ENCODE measurements at places on chromosomes 11 and 22.

GRCh38 chr11:66310324-66310723 is 6.5 kb downstream of the CD248 start:
- no peak for DNase-seq

DNA sequence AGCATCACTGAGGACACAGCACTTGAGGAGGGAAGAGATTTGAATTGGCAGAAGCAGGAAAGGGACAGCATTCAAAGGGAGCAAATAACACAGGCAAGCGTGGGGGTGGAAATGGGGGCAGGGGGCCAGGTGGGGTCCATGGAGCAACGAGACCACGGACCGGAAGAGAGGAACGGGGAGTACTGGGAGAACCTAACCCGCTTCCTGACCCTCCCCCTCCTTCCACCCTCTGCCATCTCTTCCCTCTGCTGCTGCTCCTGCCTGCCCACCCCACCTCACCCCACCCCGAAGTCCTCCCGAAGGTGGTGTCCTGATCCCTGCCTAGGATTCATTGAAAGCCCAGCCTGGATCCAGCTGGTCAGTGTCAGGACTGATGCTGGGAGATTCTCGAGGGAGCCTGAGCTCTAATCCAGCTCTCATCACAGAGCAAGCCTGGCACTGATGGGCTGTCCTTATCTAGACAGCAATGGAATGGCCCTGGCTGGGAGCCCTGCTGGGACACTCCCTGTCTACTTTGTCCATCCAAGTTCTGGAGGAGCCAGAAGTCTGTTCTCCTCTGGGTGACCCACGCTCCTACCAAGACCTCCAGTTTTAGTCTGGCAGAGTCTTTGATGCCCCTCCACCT is 105.0 kb downstream of the TRIM29 start:
- DNase-seq, result no peak

- DNase-seq, result no peak
Measured at GRCh38 chr11:45209000-45209879, 62.8 kb downstream of the PRDM11 start.

- DNase-seq, result no peak
Measured at GRCh38 chr11:48096588-48097525, 116.5 kb downstream of the PTPRJ start.

DNA sequence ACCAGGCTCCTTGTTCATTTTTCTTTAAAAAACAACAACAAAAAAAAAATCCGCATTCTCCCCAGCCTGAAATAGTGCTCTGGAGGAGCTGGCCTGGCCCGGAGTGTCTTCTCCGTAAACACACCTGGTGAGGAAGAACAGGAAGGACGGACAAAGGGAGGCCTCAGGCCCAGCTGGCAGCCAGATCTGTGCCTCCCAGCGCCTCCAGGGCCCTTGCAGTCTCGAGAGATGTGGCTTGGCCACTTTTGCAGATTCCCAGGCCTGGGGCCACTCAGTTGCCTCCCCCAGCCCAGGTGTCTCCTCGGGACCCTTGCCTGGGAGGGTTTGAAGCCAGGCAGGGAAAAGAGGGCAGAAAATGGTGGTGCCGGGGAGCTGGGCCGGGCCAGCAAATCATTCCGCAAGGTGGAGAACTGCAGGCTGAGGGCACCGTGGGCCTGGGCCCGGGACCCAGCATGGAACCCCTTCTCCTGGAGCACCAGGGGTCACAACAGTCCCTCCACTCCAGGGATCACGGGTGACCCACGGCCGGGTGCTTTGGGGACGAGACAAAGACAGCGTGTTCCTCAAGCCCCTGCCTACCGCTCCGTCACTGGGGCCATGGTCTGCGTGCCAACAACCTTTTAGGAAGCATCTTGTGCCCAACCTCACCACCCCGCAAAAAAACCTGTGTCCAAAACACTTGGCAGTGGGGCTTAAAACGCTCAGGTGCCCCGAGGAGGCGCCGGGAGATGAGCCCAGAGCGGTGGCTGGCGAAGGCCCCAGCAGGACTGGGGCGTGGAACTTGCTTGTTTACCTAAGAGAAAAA is 67.1 kb upstream of the WNT7B start:
- no peak for DNase-seq

DNA sequence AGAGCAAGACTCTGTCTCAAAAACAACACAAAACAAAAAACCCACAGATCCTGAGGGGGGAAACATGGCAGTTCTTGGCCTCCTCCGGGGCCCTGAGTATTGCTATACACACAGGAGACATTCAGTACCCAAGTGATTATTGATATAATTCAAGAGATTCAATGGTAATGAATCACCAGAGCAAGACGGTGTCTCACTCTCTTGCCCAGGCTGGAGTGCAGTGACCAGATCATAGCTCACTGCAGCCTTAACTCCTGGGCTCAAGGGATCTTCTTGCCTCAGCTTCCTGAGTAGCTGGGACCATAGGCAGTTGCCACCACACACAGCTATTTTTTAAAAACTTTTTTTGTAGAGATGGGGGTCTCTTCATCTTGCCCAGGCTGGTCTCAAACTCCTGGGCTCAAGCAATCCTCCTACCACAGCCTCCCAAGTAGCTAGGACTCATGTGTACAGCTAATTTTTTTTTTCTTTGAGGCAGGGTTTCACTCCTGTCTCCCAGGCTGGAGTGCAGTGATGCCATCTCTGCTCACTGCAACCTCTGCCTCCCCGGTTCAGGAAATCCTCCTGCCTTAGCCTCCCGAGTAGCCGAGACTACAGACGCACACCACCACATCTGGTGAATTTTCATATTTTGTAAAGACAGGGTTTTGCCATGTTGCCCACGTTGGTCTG is 21.8 kb upstream of the PIK3C2A start:
- DNase-seq, result no peak

GRCh38 chr22:46070803-46071450 is 79.4 kb upstream of the PPARA start:
- DNase-seq, result peak; percentile 93

- no peak for DNase-seq
Measured at GRCh38 chr11:130508913-130509312, 60.5 kb downstream of the ADAMTS15 start.

DNA sequence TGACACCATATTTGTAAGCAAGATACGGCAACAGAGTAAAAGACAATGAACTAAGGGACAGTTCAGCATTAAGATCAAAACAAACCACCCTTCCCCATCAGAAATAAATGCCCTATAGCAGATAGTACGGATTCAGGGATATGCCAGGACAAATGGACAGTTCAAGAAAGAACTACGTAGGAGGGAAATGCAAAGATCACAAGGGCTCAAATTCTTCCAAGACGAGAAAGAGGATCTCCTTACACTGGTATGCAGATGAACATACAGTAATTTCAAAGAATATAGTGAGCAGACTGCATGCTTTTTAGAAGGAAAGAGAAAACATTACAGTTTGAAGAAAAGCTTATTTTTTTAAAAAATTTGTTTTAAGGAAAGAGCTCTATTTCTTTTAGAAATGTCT is 124.7 kb upstream of the APOA1 start:
- no peak for DNase-seq

GRCh38 chr11:95154514-95154913 is 64.9 kb downstream of the ENDOD1 start:
- DNase-seq, result peak; percentile 13

DNA sequence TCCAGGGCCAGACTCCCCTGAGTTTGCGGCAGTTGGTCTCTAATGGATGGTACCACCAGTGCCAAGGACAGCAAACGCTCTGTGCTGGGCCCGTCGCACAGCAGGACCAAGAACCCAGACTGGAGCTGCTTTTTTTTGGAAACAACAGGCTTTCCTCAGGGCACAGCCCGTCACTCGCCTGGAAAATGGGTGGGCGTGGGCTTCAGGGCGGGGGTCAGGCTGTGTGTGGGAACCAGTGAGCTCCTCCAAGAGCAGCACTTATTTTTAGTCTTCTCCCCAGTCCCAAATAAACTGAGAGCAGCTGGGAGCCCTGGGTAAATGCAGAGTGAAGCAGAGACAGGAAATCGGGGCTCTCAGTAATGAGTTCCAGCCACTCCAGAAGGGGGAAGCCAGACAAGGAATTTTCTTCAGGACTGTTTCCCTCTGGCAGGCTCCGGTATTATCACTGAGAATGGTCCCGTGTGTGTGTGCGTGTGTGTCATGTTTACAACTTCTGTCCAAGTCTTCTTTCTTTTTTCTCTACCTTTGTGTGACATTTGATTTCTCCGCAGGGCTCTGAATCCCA is 63.0 kb downstream of the PPFIBP2 start:
- DNase-seq, result no peak

DNA sequence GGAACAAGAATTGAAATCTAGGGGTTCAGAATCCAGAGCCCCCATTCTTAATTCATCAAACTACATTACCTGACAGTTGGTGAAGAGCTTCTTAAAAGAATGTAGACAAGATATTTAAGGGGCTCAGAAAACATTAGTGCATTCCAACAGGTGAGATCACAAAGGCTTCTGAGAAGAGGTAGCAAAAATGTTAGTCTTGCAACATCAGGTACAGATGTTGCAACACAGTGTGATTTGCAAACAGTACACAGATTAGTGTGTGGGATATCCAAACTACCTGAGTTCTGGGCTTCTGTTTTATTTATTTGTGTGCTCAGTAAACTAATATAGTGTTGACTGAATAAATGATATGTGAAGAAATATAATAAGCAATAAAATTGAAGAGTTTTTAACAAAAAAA is 11.8 kb downstream of the CASP4 start:
- no peak for DNase-seq

GRCh38 chr11:124717786-124718651 is 21.7 kb upstream of the NRGN start:
- DNase-seq, result no peak

DNA sequence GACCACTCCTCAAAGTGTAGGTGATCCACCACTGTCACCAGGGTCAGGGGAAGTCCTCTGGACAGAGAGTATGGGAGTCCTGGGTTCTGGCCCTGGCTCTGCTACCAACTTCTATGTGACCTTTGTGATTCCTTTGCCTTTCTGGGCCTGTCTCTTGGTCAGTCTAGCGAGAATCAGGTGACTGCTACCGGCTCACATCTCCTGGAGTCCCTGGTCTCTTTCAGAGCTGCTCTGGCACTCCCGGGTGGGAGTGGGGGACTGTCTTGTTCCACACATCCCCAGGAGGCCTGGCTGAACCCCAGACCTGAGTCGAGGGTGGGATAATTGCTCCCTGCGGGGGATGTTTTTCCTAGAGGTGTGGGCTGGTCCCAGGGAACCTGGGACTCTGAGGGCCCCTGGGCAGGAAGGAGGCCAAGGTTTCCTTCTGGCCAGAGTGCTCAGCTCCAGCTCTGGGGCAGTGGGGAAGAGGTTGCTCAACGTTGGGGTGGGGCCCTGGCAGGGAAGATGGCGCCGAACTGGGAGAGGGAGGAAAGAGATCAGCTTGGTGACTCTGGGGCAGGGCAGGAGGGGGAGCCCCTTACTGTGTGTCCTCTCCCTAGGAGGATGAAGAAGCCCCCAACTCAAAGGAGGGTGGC is 2.1 kb downstream of the SOX10 start:
- DNase-seq, result no peak

- no peak for DNase-seq
Measured at GRCh38 chr11:62458212-62459002, 39.6 kb downstream of the SCGB1A1 start.

DNA sequence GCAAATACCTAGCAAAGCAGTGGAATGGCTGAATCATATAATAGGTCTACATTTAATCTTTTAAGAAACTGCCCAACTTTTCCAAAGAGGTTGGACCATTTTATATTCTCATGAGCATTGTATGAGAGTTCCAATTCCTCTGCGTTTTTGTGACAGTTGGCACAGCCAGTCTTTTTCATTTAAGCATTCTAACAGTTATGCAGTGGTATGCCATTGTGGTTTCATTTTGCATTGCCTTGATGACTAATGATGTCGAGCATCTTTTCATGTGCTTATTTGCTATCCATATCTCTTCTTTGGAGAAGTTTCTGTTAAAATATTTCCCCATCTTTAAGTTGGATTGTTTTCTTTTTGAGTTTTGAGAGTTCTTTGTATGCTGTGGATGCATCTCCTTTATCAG is 38.7 kb downstream of the EIF3F start:
- DNase-seq, result no peak

- no peak for DNase-seq
Measured at GRCh38 chr11:107699371-107700285, 12.2 kb downstream of the SLN start.

- DNase-seq, result no peak
Measured at GRCh38 chr11:12989428-12990161, 19.5 kb upstream of the RASSF10 start.

- DNase-seq, result no peak
Measured at GRCh38 chr11:69121021-69121420, 34.7 kb upstream of the SMIM38 start.

GRCh38 chr22:41904450-41905410 is 10.1 kb downstream of the SHISA8 start:
- no peak for DNase-seq

DNA sequence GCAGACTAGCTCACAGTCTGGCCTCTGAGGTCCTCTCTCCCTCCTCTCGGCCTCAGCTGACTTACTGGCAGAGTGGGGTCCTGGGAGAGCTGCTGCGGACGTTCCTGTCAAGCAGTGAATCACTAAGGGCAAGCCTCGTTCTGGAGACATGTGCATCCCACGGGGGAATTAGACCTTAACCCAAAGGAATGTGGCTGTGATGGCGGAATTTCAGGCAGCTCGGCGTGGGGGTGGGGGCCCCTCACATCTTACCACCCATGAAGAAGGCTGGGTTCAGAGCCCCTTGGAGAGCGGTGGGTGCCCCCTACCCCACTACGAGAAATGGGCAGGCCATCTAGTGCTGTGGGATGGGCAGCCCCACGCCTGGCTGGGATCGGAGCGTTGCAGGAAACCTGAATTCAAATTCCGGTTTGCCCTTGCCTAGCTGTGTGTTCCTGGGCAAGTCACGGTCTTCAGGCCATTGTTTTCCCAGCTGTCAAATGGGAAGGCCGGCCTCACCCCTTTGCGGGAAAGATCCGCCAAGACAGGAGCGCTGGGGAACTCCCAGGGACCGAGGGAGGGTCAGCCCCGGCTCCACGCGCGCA is 554 bp downstream of the LRRC32 start:
- no peak for DNase-seq

- DNase-seq, result no peak
Measured at GRCh38 chr11:116927163-116927974, 89.9 kb upstream of the APOA1 start.

DNA sequence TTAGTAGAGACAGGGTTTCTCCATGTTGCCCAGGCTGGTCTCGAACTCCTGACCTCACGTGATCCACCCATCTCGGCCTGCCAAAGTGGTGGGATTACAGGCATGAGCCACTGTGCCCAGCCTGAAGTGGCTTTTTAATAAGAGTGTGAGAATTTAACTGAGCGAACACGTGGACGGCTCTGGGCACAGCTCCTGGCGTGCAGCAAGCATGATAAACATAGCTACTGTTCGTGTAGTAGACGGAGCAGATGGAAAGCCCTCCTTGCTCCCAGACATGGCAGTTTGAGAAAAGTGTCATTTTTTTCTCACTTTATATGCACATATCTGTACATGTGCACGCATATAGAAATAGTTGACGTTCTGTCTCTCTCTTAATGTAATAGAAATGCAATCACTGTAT is 7.0 kb downstream of the EMID1 start:
- DNase-seq, result no peak

- DNase-seq, result peak; percentile 41
Measured at GRCh38 chr11:116499396-116500003, 273.3 kb downstream of the BUD13 start.
